ENCODE measurements at places on chromosomes 7 and 10. TPM values are rescaled to one million over a fixed set of nuclear protein-coding genes. Genes with fewer than 3 reads are reported as not detected.

TMEM248 gene
- total RNA-seq, result 92.6 TPM

NPY4R2 gene
- total RNA-seq, result not detected

FOXP2 gene
- total RNA-seq, result 11.4 TPM

KBTBD2 gene
- 71.3 TPM for total RNA-seq

PRXL2A gene
- total RNA-seq, result 343 TPM

ANKRD2 gene
- 1.1 TPM for total RNA-seq

NEUROD6 gene
- total RNA-seq, result not detected

IFIT3 gene
- total RNA-seq, result 14.1 TPM

GPER1 gene
- 2.0 TPM for total RNA-seq

- DNase-seq, result peak; percentile 90
Measured at GRCh38 chr7:122652876-122653275, 46.0 kb downstream of the RNF133 start.

DNA sequence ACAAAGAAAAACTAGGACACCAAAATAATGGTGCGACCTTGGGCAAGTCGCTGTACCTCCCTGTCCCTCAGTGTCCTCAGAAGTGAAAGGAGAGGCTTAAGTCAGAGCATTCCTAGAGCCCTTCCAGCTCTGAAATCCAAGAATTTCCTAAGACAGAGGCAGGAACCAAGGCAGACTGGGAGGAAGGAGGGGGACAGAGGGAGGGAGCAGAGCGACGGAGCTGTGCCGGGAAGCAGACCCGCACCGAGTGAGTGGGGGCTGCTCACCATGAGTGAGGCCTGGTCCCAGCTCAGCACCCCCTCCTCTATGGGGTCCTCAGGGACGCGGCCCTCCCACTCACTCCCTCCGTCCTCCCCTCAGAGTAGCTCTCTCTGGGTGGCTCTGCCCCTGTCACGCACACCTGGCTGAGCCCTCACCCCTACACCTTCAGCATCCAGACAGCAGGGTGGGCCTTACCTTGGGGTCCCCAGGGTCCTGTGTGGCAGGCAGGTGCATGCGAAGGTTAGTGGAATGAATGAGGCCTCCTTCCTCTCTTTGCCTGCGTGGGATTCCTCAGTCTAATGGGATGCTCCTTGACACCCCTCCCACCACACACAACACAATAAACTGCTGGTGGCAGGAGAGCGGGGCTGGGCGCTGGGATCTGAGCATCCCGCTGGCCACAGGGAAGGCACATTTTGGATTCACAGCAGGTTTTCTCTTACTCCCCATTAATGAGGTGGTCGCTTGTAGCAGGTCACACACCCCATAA is 4.6 kb upstream of the SMARCD3 start:
- no peak for DNase-seq

DNA sequence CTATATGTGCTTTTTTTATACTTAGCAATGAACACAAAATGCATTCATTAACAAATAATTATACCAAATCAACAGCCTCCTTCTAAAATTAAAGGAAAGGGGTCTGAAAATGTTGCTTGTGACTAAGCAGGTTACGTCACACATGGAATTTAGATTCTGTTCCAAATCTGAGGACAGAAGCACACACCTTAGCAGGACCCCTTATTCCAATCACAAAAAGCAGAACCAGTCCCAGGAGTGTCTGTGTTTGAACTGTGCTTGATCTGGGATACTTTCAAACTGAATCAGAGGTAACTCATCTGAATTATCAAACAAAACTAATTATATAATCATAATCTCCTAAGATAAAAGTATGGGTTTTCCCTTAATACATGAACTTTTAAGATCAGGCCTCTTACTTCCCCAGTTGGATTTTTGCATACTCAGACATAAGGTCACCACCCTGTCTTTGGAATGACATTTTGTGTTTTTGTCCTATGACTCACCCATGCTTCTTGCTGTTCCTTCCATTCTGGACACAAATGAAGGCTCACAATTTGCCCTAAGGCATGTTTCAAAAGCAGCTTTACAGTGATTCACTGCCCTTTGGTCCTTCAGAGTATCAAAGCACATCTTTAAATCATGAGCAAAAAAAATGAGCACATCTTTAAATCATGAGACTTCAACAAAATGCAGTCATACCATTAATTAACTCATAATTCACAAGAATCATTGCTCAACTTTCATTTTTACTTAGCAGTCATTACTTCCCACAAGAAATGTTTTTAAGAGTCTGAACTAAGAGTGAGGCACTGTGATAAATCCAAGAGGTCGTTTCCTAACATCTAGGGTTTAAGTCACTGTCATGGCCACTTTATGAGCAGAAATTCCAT is 35.5 kb downstream of the SEMA3C start:
- DNase-seq, result no peak

DNA sequence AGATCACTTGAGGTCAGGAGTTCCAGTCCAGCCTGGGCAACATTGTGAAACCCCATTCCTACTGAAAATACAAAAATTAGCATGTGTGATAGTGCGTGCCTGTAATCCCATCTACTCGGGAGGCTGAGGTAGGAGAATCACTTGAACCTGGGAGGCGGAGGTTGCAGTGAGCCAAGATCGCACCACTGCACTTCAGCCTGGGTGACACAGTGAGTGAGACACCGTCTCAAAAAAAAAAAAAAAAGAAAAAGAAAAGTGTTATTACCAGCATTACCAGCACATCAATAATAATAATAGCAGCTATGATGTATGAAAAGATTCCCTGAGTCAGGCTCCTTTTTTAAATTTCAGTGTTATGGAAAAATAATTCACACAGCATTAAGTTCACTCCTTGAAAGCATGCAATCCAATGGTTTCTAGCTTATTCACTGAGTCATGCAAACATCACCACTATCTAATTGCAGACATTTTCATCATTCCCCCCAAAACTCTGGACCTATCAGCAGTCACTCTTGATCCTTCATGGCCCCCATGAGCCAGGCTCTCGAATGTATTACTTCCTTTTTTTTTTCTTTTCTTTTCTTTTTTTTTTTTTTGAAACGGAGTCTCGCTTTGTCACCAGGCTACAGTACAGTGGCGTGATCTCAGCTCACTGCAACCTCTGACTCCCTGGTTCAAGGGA is 228.4 kb downstream of the FANK1 start:
- DNase-seq, result no peak

DNA sequence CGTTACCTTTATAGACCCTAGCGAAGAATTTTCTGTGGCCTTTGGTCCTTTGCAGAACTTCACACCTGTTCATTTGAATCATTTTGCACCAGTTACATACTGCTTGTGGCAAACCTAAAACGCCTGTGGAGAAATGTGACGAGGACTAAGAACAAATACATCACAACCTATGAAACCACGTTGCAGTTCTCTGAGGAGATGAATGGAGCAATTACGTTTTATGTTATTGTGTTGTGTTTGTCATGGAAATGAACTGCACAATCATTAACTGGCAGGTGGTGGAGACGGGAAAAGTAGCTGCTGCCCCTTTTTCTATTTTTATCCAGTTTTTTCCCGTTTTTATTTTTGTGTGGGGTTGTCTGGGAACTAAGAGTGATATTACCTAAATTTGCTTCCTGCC is 505.5 kb downstream of the SDK1 start:
- no peak for DNase-seq

- DNase-seq, result no peak
Measured at GRCh38 chr7:136064081-136064480, 86.9 kb upstream of the MTPN start.

DNA sequence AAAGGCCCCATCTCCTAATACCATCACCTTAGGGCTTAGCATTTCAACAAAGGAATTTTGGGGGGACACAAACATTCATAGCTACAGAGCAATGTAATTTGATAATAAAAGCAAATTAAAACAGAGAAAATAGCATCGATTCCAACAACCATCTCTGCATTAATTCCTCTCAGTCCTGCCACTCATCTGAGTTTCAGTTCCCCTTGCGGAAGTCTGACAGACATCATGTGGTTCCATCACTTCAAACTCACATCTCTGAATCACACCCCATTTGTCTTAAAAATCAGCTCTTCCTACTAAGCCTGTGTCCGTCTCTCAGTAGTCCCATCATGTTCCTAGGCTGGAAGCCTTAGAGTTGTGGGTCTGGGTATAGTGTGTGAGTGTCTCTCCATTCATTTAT is 3.6 kb downstream of the ADCK2 start:
- DNase-seq, result no peak

GRCh38 chr10:106942035-106942662 is 222.4 kb downstream of the SORCS1 start:
- no peak for DNase-seq

DNA sequence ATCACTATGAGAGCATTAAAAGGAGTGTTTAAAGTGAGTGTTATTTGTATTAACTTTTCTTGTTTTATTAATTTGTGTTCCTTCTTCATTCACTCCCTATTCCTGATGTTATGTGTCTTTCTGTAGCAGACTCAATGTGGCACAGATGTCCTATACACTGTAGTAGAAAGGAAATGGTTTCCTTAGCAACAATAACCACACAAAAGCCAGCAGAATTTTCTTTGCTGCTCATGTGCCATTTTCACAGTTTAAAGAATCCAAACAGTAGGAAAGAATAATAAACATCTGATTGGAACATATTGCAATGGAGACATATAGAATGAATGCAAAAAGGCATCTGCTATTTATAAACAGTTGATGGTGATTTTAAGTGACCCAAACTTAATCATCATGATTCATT is 763.6 kb downstream of the PHTF2 start:
- DNase-seq, result no peak

DNA sequence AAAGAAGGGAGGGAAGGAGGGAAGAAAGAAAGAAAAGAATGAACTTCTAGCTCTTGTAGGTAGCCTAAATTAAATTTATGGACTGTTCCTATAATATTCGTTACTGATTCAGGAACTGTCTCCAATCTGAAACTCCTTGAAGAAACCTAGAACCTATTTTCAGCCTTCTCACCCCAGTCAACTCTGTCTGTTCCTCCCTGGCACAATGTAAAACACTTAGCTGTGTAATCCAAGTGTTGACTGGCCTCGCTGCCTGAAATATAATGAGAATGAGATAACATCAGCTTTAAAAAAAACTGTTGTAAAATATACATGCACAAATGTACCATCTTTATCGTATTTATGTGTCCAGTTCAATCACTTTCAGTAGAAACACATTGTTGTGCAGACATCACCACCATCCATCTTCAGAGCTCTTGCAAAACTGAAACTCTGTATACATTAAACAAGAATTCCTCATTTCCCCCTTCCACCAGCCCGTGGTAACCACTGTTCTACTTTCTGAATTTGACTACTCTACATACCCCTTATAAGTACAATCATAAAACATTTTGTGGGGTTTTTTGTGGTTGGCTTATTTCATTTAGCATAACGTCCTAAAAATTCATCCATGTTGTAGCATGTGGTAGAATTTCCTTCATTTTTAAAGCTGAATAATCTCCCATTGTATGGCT is 6.3 kb upstream of the C7orf33 start:
- no peak for DNase-seq

DNA sequence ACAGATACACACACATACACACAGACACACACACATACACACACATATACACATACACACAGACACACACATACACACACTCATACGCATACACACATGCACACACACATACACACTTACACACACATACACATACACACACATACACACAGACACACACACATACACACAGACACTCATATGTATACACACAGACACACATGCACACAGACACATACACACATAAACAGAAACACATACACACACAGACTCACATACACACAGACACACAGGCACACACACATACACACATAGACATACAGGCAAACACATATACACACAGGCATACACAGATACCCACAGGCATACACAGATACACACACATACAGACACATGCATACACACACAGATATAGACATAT is 143.9 kb upstream of the LYZL2 start:
- DNase-seq, result no peak

GRCh38 chr10:129774082-129774735 is 189.9 kb downstream of the EBF3 start:
- DNase-seq, result no peak

DNA sequence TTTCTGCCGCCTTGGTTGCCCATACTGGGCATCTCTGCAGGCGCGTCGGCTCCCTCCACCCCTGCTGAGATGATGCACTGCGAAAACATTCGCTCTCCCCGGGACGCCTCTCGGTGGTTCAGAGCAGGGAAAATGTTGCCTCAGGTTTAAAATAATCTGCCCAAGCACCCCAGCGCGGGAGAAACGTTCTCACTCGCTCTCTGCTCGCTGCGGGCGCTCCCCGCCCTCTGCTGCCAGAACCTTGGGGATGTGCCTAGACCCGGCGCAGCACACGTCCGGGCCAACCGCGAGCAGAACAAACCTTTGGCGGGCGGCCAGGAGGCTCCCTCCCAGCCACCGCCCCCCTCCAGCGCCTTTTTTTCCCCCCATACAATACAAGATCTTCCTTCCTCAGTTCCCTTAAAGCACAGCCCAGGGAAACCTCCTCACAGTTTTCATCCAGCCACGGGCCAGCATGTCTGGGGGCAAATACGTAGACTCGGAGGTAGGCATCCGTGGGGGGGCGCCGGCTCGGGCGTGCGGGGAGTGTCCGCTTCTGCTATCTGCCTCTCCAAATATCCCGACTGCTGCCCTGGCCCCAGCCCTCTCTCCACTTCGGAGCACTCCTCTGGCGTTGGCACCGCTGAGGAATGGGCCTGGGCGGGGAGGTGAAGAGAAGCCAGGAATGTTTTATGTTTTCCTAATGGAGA is at the start of gene CAV1:
Gene CAV1 (plus strand): TSS at position 428 of the 689 bp plus-strand sequence. CDS start 27 bp downstream, at position 455.
- peak; percentile 98 for DNase-seq

GRCh38 chr10:49282306-49282705 is 16.7 kb upstream of the C10orf71 start:
- no peak for DNase-seq

DNA sequence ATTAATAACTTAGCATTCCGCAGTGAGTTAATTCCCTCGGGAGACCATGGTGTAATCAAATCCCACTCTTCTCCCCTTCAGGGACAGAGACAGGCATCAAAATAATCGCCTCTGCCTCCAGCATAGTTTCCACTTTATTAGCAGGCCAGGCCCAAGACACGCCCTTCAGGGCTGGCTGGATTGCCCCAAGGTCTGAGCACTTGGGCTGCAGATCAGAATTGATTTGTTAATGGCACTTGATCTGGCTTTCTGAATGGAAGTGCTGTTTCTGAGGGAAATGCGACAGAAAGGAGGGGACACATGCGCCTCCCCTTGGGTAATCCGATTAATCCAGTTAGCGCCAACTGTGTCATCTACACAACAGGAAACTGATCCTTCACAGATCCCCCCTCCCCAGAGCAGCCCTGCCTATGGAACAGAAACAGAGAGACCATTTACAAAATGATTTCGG is 15.6 kb downstream of the CHAT start:
- no peak for DNase-seq

DNA sequence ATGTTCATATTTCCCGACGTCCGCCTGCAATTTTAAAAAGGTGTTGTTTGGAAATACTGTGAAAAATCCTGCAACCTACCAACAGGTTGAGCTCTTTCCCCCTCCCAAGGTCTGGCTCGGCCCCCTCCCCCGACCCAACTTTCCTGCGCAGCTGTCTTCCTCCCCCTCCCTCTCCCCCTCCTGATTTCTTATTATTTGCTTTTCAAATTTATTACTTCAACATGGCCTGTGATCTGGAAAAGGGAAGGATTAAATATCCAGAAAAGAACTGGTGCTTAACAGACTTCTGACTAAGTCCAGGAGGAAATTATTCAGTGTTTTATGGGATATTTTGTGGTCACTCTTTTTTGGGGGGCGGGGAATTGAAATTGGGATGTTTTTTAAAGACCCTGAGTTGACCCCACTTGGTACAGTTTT is 2.4 kb downstream of the ARID5B start:
- DNase-seq, result no peak

All from dermis blood vessel endothelial cell (primary cell).